ENCODE measurements at places on chromosomes 5 and 9.

DNA sequence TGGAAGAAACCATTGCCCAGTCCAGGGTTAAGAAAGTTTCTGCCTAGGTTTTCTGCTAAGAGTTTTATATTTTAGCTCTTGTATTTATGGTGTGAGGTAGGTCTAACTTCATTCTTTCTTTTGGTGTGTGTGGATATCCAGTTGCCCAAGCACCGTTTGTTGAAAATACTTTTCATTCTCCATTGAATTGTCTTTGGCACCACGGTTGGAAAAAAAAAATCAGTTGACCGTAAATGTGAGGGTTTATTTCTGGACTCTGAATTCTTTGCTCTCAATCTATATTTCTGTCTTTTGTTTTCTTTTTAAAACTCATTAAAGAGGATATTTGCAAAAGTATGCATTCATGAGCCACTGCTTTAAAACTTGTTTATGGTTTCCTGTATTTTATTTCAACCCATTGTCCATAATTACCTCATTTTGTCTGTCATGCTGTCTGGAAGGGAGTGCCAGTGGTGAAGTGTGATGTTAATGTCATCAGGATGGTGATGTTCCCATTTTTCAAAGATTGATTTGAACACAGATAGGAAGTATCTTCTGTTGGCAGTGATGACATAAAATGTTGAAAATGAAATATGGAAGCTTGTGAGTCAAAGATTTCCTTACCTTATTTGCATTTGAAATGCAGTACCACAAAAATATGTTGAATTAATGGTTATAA is 33.9 kb downstream of the HABP4 start:
- no peak for DNase-seq

- DNase-seq: peak; percentile 91
Observed at GRCh38 chr5:147748590-147748989, 33.9 kb downstream of the JAKMIP2 start.

- no peak for DNase-seq
Observed at GRCh38 chr5:132484391-132484725, 6.2 kb downstream of the IRF1 start.

- peak; percentile 1 for DNase-seq
Observed at GRCh38 chr5:128498844-128499455, 39.1 kb downstream of the FBN2 start.

- DNase-seq: no peak
Observed at GRCh38 chr5:14696057-14696456, 31.5 kb downstream of the OTULIN start.

- DNase-seq: no peak
Observed at GRCh38 chr9:133759146-133759900, 21.2 kb upstream of the SARDH start.

DNA sequence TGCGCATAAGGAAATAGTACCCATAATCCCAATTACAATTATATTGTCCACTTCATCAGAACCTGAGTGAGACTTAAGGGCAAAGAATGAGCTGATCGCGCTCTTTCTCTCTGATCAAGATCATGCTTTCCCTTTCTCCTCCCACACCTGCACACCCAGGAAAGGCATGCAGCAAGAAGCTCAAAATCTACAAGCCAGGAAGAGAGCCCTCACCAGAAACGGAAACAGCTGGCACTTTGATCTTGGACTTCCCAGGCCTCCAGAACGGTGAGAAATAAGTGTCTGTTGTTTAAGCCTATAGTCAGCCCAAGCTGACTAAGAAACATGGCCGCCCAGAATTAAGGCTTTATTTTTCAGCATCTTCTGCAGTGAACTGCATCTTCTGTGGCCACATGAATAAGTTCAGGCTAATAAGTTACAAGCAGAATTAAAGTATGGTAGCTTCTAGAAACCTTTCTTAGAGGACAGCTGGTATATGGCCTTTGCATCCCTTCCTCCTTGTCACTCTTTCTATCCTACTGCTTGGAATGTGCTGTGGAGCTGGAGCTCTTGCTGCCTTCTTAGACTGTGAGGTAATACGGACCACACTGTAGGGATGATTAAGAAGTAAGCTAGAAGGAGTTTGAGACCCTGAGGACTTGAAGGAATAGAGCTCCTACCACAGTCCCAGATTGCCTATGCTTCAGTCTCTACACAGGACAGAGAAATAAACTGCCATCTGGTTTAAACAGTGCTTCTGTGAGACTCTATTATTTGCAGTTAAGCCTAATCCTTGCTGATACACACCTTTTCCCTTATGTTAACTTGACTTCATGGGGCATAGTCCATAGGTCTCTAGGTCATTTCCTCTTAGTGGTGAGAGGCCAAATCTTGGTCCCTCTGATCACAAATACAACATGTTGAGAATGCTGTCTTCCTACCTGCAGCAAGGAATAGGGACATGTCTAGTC is 17.2 kb downstream of the OR2S2 start:
- no peak for DNase-seq

GRCh38 chr9:133144904-133145851 is 18.5 kb downstream of the GBGT1 start:
- no peak for DNase-seq

DNA sequence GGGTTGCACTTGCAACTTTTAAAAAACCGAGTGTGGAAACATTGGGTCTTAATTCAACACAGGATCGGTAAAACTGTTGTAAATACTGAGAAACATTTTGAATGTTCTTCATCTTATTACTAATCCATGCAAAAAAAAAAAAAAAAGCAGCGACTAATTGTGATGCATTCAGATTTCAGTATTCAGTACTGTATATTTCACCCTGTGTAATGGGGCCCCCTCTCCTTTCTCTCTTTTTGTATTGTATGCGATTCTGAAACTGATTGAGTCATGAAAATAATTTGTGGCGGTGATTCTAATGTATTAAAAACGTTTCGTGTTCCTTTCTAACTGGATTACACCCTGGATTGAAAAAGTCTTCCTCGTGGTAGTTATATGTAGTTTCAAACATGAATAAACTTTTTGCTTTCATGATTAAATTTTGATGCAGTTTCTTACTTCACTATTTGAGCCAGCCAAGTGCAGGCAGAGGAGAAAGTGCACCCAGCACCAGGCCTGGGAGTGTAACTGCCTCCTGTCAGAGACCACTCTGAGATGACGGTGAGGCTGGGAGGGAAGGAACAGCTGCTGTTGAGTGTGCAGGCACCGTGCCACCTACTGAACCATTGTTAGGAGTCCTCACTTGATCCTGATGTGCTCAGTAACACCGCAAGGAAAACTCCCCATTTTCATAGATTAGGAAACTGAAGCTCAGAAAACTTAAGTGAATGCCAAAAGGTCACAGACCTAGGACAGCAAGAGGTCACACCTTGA is 220.0 kb downstream of the PBX3 start:
- DNase-seq: peak; percentile 44

DNA sequence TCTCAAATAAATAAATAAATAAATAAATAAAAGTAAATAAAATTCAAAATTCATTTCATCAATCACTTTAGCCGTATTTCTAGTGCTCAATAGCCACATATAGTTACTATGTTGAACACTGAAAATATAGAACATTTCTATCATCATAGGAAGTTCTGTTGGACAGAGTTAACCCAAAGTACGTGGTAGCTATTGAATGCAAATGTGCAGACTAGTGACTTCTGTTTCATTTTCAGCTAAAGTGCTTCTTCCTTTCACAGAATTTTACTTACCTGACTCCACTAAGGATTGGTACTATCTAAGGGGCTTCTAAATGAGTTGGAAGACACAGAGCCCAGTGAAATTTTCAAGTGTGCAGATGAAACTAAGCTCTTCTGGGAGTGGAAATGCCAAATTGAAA is 1208.3 kb downstream of the MAT2B start:
- no peak for DNase-seq

GRCh38 chr9:121757281-121757585 is 105.8 kb downstream of the DAB2IP start:
- no peak for DNase-seq

GRCh38 chr9:1083325-1083913 is 33.3 kb downstream of the DMRT2 start:
- DNase-seq: peak; percentile 80

- no peak for DNase-seq
Observed at GRCh38 chr5:159893040-159893695, 23.1 kb upstream of the ADRA1B start.

DNA sequence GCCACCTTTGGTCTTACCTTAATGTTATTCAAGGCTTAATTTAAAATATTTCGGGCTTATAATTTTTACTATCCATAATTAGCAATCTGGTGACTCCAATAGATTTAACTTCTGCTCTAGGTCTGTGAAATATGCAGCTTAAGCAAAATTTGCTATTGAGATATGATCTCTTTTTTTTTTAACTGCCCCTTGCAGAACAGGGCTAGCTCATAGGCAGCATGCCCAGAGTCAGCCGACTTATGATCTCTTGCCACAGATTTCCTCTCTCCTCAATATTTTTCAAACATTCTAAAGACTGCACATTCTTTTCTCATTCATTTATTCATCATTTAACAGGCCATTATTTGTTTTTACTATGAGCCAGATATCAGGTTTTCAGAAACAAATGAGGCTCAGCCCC is 4.5 kb downstream of the TTC23L start:
- DNase-seq: no peak

DNA sequence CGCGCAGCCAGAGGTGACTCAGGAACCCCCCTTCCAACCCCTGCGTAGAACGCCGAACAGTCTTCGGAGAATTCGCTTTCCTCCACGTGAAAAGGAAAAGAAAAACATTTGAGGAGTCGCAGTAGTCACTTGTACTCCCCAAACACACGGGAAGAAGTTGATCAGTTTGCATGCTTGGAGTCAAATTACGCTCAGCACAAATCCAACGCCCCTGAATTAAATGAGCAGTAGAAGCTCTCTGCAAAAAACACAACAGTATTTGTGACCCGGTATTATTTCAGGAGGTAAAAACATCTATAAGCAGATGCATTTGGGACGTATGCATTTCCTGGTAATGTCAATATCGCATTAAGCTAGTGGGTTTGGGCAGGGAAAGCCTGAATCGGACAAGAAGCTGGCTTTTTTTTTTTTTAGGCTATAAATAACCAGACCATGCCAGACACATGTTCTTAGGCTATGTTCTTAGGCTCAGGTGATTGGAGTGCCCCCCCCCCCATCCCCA is 854 bp upstream of the ARL15 start:
- DNase-seq: peak; percentile 31

GRCh38 chr9:93028448-93029006 is 30.0 kb upstream of the SUSD3 start:
- no peak for DNase-seq

GRCh38 chr5:100758780-100759179 is 144.3 kb downstream of the ST8SIA4 start:
- DNase-seq: peak; percentile 25

DNA sequence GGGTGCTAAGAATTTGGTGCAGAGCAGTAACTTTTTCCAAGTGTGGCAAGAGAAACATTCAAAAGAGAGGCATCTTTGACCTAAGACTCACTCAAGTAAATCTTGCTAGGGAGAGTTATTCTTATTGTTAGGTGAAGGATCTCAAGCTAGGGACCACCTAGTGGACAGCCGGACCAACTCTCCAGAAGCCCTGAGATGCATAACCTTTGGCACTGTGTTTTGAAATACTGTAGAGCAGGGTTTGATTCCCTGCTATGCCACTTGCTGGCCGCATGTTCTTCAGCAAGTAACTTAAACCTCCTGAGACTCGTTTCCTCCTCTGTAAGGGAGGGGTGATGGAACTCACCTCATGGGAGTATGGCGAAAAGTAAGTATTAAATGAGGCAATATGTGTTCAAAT is 336.1 kb upstream of the ADAMTSL1 start:
- no peak for DNase-seq

- DNase-seq: no peak
Observed at GRCh38 chr9:13274886-13275641, 4.4 kb downstream of the MPDZ start.

Data from NCI-H345 (cell line).